ENCODE measurements at places on chromosomes 5 and 9. TPM values are rescaled to one million over a fixed set of nuclear protein-coding genes. Genes with fewer than 3 reads are reported as not detected.

ABCA1 gene
- 3.1 TPM for total RNA-seq

TAS2R1 gene
- not detected for total RNA-seq

ARID3C gene
- 0.21 TPM for total RNA-seq

ANKRD31 gene
- total RNA-seq: 0.05 TPM

ELP1 gene
- 19.1 TPM for total RNA-seq

ZDHHC11B gene
- 1.1 TPM for total RNA-seq

CRHBP gene
- total RNA-seq: 0.16 TPM

PDE6A gene
- total RNA-seq: 0.24 TPM

OR1Q1 gene
- not detected for total RNA-seq

DRD1 gene
- total RNA-seq: 0.13 TPM

C7 gene
- not detected for total RNA-seq

HRH2 gene
- total RNA-seq: 0.38 TPM

PAPPA gene
- total RNA-seq: 32.6 TPM

CNTFR gene
- total RNA-seq: 0.17 TPM

CFAP90 gene
- 0.70 TPM for total RNA-seq

ARHGEF39 gene
- 16.9 TPM for total RNA-seq

PCDHAC1 gene
- total RNA-seq: 1.8 TPM

SLC45A2 gene
- total RNA-seq: not detected

FOXD4L6 gene
- total RNA-seq: not detected

HACD4 gene
- total RNA-seq: 0.96 TPM

SNCAIP gene
- not detected for total RNA-seq

LTC4S gene
- not detected for total RNA-seq

TMC1 gene
- 0.03 TPM for total RNA-seq

ZMYND19 gene
- 56.9 TPM for total RNA-seq

PITX1 gene
- total RNA-seq: 31.1 TPM

CCDC180 gene
- total RNA-seq: 1.2 TPM

CDC37L1 gene
- 17.4 TPM for total RNA-seq

EIF4E1B gene
- not detected for total RNA-seq

OBP2B gene
- total RNA-seq: not detected

SLC24A2 gene
- not detected for total RNA-seq

IL13 gene
- total RNA-seq: not detected

DNAI1 gene
- total RNA-seq: 0.13 TPM

CDH6 gene
- total RNA-seq: 0.09 TPM

POC5 gene
- 9.2 TPM for total RNA-seq

LHX3 gene
- total RNA-seq: 0.10 TPM

SLC1A3 gene
- not detected for total RNA-seq

SPATA31A1 gene
- not detected for total RNA-seq

TLX3 gene
- not detected for total RNA-seq

NEUROG1 gene
- total RNA-seq: not detected

CAMK2A gene
- 0.71 TPM for total RNA-seq
